NCI-H748 treated with DMSO at 0.1 percent for 48 hours (cell line): ENCODE measurements at places on chromosomes 1 and 21.

DNA sequence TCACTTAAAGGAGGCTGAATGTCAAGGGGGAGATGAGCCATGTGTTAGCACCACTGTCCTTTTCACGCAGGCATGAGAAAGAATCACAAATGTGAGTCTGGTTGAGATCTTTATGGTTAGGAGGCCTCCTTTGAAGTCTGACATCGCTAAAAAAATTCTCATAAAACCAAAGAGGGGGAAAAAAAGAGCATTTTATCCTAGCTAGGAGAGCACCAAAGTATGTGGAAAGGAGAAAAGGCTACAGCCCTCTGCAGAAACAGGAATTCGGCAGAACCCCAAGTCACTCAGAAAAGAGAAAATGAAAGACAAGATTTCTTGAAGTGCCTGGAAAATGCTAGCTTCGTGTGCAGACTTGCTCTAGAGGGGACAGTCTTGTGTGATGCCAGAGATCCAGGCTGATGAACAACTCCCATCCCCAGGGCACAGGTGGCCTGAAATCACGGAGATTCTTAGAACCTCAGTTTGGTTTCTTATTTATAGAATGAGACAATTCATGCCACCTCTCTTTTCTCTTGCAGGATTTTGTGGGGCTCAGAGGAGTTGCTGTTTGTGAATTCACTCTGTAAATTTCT lies 61.5 kb downstream of the RUNX1 start:
- DNase-seq: no peak

DNA sequence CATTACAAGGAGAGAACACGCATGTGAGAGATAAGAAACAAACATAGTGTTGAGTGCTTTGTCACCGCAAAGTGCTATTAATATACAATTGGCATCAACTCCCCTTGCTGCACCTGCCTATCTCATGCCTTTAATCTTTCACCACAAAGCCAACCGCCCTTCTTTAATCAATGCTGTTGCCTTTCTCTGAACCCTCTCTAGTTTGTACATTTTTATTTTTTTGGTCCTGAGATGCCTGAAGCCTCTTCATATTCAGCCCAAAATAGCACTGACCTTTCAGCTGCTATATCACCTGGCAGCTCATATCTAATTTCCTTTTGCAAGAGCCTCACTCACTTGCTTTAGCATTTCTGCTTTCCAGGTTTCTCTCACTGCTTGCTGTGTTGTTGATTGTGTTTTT lies 504.7 kb downstream of the NUF2 start:
- peak; percentile 75 for DNase-seq

DNA sequence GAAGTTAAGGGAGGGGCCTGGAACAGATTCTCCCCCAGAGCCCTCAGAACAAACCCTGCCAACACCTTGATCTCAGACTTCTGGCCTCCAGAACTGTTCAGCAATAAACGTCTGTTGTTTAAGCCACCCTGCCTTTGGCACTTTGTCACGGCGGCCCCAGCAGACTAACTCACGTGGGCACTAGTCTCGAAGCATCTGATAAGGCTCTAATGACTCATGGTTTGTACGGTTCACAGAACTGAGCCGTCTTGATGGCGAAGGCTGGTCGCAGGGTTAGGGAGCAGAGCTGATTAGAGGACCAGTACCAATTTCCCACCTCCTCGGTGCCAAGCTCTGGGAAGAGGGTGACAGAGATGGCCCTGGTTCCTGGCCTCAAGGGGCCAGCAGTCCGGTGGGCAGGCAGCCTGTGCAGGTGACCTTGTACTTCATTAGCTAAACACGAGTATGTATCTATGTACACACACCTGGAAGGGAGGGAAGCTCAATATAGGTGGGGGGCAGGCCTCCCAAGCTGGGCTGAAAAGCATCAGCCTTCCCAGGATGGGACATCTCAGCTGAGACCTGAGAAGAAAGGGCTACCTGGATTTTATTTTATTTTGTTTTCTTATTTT lies 112.8 kb downstream of the MRPS6 start:
- DNase-seq: no peak

GRCh38 chr1:53948291-53948690 lies 2.1 kb downstream of the LRRC42 start:
- no peak for DNase-seq

DNA sequence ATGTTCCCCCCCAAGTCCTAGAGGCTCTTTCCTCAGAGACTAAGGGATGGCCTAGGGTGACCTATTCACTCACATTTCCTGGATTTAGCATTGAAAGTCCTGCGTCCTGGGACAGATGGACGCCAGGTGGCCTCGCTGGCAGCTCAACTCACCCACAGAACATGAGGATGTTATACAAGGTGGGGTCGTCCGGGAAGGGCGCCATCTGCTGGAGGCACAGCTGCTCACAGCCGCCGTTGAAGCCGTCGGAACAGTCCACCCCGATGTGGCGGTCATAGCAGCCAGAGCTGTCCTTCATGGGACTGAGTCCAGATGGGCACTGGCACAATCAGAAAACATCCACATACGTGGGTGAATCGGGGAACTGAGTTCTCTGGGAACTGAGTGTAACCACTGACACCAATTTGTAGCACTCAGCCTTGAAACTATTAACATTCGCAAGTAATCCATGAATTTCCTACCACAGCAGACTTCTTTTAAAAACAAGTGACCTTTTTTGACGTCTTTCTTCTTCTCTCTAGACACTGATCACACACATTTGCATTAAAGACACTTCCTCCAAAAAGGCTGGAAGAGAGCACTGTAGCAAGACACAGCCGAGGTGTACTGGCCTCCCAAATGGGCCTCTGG lies 215.4 kb downstream of the ASTN1 start:
- DNase-seq: no peak

GRCh38 chr1:225479996-225480720 lies 52.3 kb upstream of the LBR start:
- DNase-seq: no peak

DNA sequence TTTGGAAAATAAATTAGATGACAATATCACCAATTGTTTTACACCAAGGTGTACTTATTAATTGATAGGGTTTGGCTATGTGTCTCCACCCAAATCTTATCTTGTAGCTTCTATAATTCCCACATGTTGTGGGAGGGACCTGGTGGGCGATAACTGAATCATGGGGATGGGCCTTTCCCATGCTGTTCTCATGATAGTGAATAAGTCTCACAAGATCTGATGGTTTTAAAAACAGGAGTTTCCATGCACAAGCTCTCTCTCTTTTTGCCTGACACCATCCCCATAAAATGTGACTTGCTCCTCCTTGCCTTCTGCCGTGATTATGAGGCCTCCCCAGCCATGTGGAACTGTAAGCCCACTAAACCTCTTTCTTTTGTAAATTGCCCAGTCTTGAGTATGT lies 131.0 kb upstream of the LMO4 start:
- no peak for DNase-seq

- DNase-seq: peak; percentile 85
Observed at GRCh38 chr1:160098852-160099561, 588 bp upstream of the IGSF8 start.

DNA sequence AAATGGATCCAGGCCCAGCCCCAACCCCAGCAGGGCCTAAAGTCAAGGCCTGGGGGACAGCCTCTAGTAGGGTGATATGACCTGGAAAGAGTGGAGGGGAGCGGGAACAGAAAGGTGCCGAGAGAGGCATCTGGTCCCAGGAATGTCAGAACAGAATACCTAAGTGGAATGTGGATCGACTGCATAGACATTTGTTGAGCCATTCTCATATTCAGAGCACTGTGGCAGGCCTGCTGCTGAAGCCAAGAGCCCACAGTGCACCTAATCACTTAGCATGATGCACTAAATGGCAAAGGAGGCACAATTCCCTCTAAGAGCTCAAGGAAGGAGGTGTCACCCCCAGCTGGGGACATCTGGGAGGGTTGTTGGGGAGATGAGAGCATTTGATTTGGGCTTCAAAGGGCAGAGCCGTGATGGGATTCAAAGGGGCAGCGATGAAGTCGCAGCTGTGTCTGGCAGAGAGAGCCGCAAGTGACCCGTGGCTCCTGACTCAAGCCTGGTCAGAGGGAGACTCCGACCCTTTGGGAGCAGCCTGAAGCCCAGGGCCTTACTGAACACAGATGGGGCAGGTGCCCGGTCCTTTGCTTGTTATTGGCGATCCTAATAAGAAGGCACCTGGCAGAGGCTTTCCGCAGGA lies 8.6 kb upstream of the PKP1 start:
- no peak for DNase-seq

DNA sequence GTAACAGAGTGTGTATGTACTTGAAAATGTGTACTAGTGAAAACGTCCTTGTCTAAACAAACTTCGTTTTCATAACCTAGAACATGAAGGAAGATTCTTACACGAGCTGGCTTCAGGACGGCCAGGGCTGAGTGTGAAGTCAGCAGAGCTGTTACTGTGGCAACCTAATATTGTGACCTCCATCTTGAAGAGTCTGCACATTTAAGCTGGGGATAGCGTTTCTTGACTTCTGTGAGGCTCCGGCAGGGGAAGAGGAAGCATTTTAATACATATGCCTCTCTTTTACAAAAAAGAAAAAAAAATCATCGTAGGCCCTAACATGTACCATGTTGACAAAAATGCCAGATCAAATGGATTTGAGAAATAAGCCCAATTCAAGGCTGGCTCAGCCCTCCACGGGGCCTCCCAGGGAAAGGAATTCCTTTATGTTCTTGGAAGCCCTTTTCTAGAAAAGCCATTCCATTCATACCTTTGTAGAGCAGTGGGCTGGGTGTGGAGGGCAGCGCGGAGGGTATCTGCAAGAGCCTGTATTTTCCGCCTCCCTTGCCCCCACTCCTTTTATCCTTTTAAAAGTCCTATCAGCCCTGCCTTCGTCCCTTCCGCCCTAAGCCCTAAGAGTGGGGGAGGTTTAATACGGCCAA lies 51.1 kb downstream of the SIM2 start:
- DNase-seq: no peak

DNA sequence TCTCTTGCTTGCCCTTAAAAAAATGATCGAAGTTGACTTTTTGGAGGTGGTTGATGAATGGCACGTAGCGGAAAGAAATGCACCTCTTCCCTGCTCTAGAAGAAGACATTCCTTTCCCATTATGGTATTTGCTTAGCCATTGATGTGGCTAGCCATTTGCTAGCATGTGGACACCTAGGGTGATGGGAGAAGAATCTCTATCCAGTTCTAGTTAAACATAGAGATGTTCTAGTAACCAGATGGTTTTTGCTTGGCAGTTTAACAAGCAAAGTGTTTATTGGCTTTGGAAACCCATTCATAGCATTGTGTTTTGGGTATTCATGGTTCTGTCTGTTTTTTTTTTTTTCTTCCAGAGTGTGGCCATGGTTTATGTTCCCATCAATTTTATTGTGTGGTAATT lies 78.9 kb downstream of the KCNJ6 start:
- no peak for DNase-seq

- no peak for DNase-seq
Observed at GRCh38 chr1:34363915-34364314, 187.2 kb downstream of the C1orf94 start.

- no peak for DNase-seq
Observed at GRCh38 chr1:10637834-10638558, 158.4 kb downstream of the CASZ1 start.

GRCh38 chr21:16309250-16309971 lies 579.6 kb downstream of the USP25 start:
- DNase-seq: no peak

DNA sequence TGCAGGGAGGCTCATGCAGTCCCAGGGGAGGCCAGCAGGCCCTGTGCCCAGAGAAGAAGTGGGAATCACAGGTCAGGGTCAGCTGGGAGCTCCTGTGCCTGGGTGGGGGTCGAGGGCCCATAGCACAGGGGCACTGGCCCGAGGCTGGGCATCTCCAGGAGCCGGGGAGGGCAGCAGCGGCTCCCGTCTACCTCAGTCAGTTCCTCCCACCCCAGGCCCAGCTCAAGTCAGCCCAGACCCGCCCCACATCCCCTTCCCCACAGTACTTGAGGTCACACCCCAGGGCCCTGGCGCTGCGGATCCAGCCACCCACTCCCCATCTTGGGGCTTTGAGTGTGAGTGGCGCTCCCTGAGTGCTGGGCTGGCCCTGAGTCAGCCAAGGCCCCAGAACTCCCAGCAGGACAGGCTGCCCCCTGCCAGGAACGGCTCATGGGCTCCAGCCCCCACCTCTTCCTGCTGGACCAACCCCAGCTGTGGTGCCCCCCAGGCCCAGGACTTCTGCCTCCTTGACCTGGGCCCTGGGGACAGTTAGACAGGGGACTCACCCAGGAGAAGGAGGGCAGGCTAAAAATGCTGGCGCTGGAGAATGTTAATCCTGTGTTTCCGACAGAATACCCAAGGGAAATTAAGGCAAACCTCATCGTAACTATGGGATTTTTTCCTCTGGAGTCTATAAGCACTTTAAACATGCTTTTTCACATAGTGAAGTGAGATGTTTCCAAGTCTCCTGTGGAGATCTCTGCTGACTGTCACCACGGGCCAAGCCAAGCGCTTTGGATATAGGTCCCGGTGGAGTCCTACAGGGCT lies 68.8 kb upstream of the COL6A1 start:
- DNase-seq: no peak

DNA sequence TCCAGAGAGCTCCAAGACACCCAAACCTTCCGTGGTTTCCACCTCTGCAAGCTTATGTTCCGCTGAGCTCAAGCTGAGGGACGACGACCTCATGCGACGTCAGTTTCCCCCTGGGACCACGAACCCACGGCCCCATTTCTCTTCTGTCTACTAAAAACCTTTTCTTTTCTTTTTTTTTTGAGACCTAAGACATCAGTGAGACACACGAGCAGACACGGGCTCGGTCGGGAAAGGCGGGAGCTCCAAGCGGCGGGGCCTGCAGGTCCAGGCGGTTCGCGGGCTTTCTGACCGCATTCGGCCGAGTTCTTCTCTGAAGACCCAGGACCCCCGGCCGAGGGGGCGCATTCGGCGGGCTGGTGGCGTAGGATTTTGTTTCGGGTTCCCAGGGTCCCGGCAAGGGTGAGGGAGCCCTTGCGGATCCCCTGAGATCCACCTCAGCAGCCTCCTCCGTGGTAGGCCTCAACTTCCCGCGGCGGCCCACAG lies 402 bp downstream of the C21orf58 start:
- DNase-seq: no peak

- DNase-seq: no peak
Observed at GRCh38 chr1:36540056-36540455, 57.3 kb upstream of the CSF3R start.

GRCh38 chr1:199041173-199041914 lies 402.5 kb downstream of the PTPRC start:
- DNase-seq: no peak

DNA sequence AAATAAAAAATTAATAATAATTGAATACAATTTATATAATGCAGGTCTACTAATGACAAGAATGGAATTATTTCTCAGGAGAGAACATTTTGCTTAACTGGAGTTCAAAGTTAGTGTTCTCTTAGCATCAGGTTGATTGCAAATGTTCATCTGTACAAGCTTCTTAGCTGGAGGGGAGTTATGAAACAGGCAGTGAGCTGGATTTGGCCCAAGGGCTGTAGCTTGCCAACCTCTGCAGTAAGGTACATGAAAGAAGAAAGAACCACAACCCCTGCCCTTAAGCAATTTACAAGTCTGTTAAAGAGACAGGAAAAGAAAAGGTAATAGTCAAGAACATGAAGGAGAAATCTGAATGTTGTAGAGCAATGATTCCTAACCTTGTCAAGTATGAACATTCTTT lies 17.0 kb downstream of the LPGAT1 start:
- no peak for DNase-seq

GRCh38 chr1:193581341-193581740 lies 394.9 kb upstream of the B3GALT2 start:
- DNase-seq: no peak
